ENCODE measurements at places on chromosomes 7 and 10. TPM values are rescaled to one million over a fixed set of nuclear protein-coding genes. Genes with fewer than 3 reads are reported as not detected.

Gene EXOC6
- total RNA-seq: 10.8 TPM

DNA sequence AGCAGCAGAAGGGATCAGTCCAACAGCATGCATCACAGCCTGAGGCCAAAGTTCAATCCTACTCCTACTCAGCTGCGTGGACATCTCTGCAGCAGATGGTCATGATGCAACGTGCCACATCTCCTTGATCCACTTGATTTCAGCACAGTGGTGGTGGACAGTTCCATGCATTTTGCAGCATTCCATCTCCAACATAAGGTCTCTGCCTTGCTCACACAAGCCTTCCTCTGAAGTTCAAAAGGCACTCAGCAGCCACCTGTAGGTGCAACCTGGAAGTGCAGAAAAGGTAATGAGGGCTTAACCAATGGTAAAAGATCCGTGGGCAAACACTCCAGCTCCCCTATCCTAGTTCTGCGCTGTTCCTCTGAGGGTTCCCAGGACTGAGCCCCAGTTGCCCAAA lies 57.5 kb upstream of the CHCHD3 start:
- DNase-seq: no peak

- no peak for DNase-seq
Observed at GRCh38 chr7:2251381-2251780, 9.4 kb downstream of the NUDT1 start.

Gene EGFR
- total RNA-seq: 0.30 TPM

DNA sequence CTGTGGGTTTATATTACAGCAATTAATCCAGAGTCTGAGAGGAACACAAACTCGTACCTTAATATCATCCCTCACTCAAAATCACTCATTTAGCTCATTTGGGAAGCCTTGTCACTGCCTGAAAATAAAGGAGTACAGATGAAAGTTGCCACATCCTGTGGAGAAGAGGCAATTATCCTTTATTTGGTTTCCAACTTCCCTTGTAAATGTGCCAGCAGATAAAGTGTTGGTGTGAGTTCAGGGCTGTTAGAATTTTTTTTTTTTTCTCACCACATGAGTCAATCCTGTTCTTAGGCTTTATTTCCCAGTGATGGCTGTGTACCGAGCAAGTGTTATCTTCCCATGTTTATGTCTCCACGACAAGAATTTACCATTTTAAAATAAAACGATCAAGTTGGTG lies 99.0 kb upstream of the SMIM30 start:
- no peak for DNase-seq

DNA sequence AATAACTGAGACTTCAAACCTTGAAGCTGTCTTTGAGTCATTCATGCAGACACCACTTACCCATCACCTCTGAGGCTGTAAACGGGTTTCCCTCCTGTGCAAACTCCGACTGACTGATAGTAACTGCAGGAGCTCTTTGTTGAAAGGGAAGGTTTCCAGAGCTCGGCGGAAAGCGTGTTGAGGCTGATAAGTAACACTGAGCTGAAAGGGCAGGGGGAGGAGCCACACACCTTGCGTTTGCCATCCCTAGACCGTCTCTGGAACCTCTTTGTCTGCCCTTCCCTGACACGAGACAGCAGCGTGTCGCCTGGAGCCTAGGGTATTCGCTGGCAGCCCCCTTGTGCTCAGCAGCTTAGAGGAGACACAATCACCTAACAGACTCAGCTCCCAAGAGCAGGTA lies 134.0 kb downstream of the PAXIP1 start:
- DNase-seq: no peak

DNA sequence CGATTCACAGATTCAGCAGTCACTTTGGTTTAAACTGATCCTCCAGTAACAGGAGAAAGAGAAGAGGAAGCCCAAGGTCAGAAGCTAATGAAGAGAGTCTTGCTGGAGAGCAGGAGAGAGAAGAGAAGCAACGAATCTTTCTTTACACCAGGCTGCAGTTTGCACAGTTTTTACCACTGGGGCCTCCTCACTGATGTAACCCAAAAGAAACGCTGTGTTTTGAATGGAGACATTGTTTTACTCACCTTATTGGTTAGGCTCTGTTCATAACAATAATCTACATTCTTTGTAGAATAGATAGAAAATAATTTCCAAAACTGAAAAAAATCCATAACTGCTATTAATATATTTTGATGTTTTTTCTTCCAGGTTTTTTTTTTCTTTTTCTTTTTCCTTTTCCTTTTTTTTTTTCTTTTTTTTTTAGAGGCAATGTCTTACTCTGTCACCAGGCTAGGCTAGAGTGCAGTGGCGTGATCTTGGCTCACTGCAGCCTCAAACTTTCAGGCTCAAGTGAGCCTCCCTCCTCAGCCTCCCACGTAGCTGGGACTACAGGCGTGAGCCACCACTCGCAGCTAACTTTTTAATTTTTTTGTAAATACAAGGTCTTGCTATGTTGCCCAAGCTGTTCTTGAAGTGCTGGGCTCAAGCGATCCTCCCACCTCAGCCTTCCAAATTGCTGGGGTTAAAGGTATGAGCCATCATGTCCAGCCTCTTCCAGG lies 27.6 kb downstream of the LYZL1 start:
- no peak for DNase-seq

Gene CREB5
- total RNA-seq: 0.37 TPM

- DNase-seq: no peak
Observed at GRCh38 chr7:144853542-144853941, 17.7 kb upstream of the TPK1 start.

GRCh38 chr10:49253340-49253906 lies 45.5 kb upstream of the C10orf71 start:
- no peak for DNase-seq

GRCh38 chr10:76581506-76582256 lies 1055.9 kb downstream of the KCNMA1 start:
- no peak for DNase-seq

GRCh38 chr7:16926861-16927260 lies 45.1 kb upstream of the AGR3 start:
- DNase-seq: no peak

DNA sequence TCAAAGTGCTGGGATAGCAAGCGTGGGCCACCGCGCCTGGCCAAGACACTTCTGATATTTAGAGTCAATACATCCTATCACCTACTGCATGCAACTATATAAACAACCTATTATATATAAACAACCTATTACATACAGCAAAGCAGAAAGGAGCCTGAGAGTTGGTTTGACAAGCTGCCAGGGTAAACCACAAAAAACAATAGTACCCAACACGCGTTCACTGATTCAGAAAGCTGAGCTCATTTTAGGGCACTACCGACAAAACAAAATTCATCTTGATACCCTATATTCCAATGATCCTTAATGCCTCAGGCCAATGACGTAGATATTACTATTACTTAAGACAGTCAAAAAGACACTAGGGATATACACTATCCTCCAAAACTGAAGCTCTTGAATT lies 16.2 kb downstream of the MALSU1 start:
- no peak for DNase-seq

Gene VPS37D
- not detected for total RNA-seq

Gene LRRN3
- 39.2 TPM for total RNA-seq

Gene GET4
- 47.9 TPM for total RNA-seq

- no peak for DNase-seq
Observed at GRCh38 chr7:40205992-40206391, 71.2 kb downstream of the SUGCT start.

GRCh38 chr10:51204066-51204465 lies 129.8 kb downstream of the PRKG1 start:
- DNase-seq: no peak

- no peak for DNase-seq
Observed at GRCh38 chr7:125568799-125569198, 639.2 kb upstream of the POT1 start.

GRCh38 chr7:50450590-50451032 lies 461 bp upstream of the FIGNL1 start:
- DNase-seq: no peak

GRCh38 chr7:157396316-157397035 lies 59.7 kb downstream of the DNAJB6 start:
- DNase-seq: no peak

Gene HOXA11
- total RNA-seq: not detected

GRCh38 chr7:28570970-28571288 lies 158.6 kb downstream of the CREB5 start:
- no peak for DNase-seq

Gene EMX2
- total RNA-seq: not detected

GRCh38 chr10:63555330-63555729 lies 34.1 kb downstream of the REEP3 start:
- no peak for DNase-seq

DNA sequence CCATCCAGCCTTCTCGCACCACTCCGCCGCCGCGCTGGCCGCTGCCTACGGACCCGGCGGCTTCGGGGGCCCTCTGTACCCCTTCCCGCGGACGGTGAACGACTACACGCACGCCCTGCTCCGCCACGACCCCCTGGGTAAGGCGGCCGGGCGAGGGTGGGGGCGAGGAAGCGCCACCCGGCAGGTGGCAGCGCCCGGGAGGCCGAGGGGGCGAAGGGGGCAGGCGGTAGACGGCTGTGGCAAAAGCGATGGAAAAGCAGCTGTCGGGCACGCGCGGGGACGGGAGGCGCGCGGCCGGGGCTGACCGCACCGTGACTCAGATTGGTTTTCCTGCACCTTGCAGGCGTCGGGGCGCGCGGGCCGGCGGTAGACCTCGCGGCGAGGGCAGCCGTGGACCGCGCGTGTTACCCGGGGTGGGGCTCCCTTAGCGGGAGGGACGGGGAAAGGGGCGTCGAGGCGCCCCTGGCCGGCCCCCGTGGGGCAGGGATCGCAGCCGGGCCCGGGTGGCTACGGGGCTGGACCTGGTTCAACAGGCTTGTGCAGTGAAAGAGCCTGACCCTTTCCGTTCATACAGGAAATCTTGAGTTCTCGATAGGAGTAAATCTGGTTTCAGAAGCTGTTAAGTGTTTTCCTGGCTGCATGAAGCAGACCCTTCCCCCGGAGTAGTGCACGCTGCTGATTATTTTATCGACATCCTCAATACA lies 608 bp downstream of the HHEX start:
- DNase-seq: peak; percentile 52

Gene WDR86
- 0.46 TPM for total RNA-seq

Gene HOXA7
- not detected for total RNA-seq

- no peak for DNase-seq
Observed at GRCh38 chr7:71521506-71521905, 389.6 kb downstream of the GALNT17 start.

- DNase-seq: no peak
Observed at GRCh38 chr7:98215561-98216495, 4.6 kb downstream of the BHLHA15 start.

Gene RGS10
- 163 TPM for total RNA-seq

GRCh38 chr7:33101906-33102305 lies 7.3 kb downstream of the RP9 start:
- no peak for DNase-seq

DNA sequence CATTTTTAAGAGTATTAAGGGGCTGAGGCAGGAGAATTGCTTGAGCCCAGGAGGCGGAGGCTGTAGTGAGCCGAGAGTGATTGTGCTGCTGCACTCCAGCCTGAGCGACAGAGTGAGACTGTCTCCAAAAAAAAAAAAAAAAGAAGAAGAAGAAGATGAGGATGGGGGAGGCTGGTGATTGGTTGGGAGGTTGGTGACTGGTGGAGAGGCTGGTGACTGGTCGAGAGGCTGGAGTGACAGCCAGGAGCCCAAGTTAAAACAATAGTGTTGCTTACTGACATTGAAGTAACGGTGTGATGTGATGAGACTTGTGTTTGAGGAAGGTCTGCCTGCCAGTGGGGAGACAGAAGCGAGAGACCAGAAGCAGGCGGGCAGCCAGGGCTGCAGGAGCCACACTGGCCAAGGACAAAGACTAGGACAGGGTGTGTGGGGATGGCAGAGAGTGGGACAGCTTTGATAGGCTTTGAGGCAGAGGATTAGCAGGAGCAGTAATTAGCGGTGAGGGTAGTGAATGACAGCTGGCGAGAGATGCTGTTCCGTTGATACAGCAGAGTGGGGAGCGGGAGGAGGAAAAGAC lies 4.9 kb downstream of the SRRT start:
- DNase-seq: no peak

- no peak for DNase-seq
Observed at GRCh38 chr10:37760817-37761216, 96.6 kb downstream of the ZNF248 start.

Data from activated T-cell treated with anti-CD3 and anti-CD28 coated beads, Interleukin-2, amount 50 U/mL, for 4 hours (primary cell).